Activated naive CD8-positive, alpha-beta T cell treated with anti-CD3 and anti-CD28 coated beads, Interleukin-2, amount 10 ng/mL, durations not matched to agents 7 days and 5 days (primary cell): ENCODE measurements at places on chromosomes 12 and 14. TPM values are rescaled to one million over a fixed set of nuclear protein-coding genes. Genes with fewer than 3 reads are reported as not detected.

DNA sequence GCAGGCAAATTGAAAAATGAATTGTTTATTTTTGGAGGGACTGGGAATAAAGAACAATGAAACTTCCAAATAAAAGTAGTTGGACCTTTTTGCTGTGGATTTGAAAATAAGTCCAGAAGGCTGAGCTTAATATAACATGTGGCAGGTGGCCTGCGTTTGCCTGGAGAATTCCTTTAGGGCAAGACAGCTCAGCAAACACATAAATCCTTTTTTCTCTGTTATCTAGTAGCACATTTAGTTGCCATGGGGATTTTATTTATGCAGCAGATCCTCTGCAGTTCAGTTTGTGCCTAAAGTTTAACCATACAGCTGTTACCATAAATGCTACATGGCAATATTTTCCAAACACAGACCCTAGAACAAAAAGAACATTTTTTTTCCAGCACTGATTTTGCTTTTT, 180.0 kb downstream of the NPAS3 start:
- H3K27ac ChIP-seq = no peak overlapping the region
- H3K4me3 ChIP-seq = no peak overlapping the region
- no peaks in the 10 kb centered on the region for H3K36me3 ChIP-seq
- H3K4me1 ChIP-seq = no peaks in the 10 kb centered on the region
- DNase-seq = no peak

DNA sequence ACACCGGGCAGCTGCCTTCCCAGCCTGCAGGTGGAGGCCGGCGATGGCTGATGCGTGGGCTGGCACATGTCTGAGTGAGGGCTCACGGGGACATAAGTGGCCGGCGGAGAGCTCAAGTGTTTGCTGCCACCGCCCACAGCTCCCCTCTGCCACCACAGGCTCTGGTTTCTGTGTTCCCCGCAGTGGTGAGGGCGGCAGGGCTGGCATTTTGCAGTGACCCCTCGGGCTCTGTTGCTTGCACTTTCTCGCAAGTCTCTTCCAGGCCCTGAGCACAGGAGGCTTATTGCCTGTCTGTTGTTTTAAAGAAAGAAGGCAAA, 271.0 kb upstream of the RTL1 start:
- H3K36me3 ChIP-seq = no peaks in the 10 kb centered on the region
- no peaks in the 10 kb centered on the region for H3K4me1 ChIP-seq
- H3K27me3 ChIP-seq = peaks cover 4% of the 10 kb centered on the region
- no peak overlapping the region for H3K4me3 ChIP-seq
- H3K27ac ChIP-seq = no peak overlapping the region

GRCh38 chr14:91402348-91402747, 15.3 kb downstream of the CCDC88C start:
- peak overlapping the region; percentile 74 for H3K4me3 ChIP-seq
- H3K27ac ChIP-seq = peak overlapping the region; percentile 81
- no peak for DNase-seq

GRCh38 chr12:23493672-23494071, 455.8 kb downstream of the SOX5 start:
- no peak overlapping the region for H3K4me3 ChIP-seq
- no peaks in the 10 kb centered on the region for H3K36me3 ChIP-seq
- DNase-seq = no peak
- no peak overlapping the region for H3K27ac ChIP-seq

DNA sequence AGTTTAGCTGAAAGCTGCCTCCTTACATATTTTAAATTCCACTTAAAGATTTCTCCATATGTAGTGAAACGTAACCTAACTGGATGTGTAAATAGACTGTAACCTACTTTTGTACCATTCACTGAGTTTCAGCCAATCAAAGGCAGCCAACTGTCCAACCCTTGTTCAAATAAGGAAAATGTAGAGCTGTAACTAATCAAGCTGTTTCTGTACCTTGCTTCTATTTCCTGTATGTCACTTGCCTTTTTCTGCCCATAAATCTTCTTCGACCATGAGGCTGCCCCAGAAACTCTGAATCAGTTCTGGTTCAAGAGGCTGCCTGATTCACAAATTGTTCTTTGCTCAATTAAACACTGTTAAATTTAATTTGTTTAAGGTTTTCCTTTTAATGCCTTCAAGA, 6.3 kb downstream of the SLC7A8 start:
- peaks cover 12% of the 10 kb centered on the region for H3K4me1 ChIP-seq
- no peak for DNase-seq
- H3K36me3 ChIP-seq = no peaks in the 10 kb centered on the region
- peaks cover 14% of the 10 kb centered on the region for H3K27me3 ChIP-seq

- H3K4me1 ChIP-seq = no peaks in the 10 kb centered on the region
- no peak overlapping the region for H3K27ac ChIP-seq
- no peaks in the 10 kb centered on the region for H3K36me3 ChIP-seq
- no peaks in the 10 kb centered on the region for H3K27me3 ChIP-seq
- DNase-seq = no peak
- H3K4me3 ChIP-seq = no peak overlapping the region
Observed at GRCh38 chr12:78977304-78977867, 112.8 kb downstream of the SYT1 start.

Gene CD27
- total RNA-seq = 158 TPM

Gene ITGA7
- total RNA-seq = 4.2 TPM
